ENCODE measurements at places on chromosomes 13 and 19. TPM values are rescaled to one million over a fixed set of nuclear protein-coding genes. Genes with fewer than 3 reads are reported as not detected.
A peak's percentile ranks its signal among the peaks of the same experiment; 100 is the strongest.

Gene COMP
- not detected for total RNA-seq

Gene ZSCAN4
- not detected for total RNA-seq

Gene YJU2
- 33.6 TPM for total RNA-seq

Gene LIM2
- total RNA-seq: not detected

Gene GPATCH1
- total RNA-seq: 12.2 TPM

Gene CYP2A7
- total RNA-seq: not detected

Gene TCF3
- total RNA-seq: 304 TPM

Gene USP12
- total RNA-seq: 24.8 TPM

Gene NLRP11
- total RNA-seq: not detected

Gene ZSCAN5B
- total RNA-seq: 0.13 TPM

Gene SPIB
- 33.3 TPM for total RNA-seq

Gene TSSK6
- total RNA-seq: 2.6 TPM

Gene ZNF791
- 22.8 TPM for total RNA-seq

Gene SHISA2
- 8.1 TPM for total RNA-seq

Gene TBXA2R
- total RNA-seq: 0.64 TPM

Gene TEX26
- total RNA-seq: not detected

Gene A1BG
- total RNA-seq: 22.2 TPM

Gene PCDH8
- total RNA-seq: 3.2 TPM

GRCh38 chr19:45160870-45161737 is at the start of gene NKPD1:
TSS of gene NKPD1 (minus strand) at chr19:45160982. CDS start at chr19:45160150, 832 bp downstream.
- no peak within 1 kb of the TSS for H3K4me3 ChIP-seq
- H3K4me1 ChIP-seq: no peaks in the 10 kb centered on the region
- H3K27me3 ChIP-seq: no peaks in the 10 kb centered on the region
- H3K27ac ChIP-seq: no peak within 1 kb of the TSS

DNA sequence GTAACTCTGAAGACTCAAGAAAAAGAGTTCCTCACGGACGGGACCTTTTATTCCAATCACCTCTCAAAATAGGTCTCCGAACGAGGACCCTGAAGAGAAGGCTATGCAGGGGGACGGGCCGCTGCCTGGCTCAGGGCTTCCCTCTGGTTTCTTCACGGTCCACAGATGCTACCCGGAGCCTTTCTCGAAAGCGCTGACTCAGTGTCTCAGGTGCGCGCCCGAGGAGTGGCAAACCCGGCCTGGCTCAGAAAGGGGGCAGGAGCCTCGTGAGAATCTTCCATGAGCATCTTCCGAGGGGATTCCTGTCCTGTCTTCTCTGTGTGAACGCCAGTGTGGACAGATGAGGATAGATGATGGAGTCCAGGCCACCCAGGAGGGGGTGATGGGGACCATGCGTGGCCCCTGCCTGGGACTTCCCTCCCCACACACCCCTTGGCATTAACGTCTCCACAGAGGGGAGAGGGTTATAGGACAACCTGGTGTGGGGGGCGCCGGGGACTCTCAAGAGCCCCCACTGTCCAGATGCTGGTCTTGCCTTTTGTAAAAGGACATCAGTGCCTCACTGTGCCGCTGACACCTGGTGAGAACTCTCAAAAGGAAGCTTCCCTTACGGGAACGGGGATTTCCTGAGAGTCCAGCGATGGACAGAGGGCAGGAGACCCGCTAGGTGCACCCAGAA is 16.5 kb downstream of the LSM4 start:
- no peak overlapping the region for H3K4me3 ChIP-seq
- no peak for DNase-seq
- no peaks in the 10 kb centered on the region for H3K27me3 ChIP-seq
- peaks cover 43% of the 10 kb centered on the region for H3K36me3 ChIP-seq
- H3K4me1 ChIP-seq: peaks cover 3% of the 10 kb centered on the region

DNA sequence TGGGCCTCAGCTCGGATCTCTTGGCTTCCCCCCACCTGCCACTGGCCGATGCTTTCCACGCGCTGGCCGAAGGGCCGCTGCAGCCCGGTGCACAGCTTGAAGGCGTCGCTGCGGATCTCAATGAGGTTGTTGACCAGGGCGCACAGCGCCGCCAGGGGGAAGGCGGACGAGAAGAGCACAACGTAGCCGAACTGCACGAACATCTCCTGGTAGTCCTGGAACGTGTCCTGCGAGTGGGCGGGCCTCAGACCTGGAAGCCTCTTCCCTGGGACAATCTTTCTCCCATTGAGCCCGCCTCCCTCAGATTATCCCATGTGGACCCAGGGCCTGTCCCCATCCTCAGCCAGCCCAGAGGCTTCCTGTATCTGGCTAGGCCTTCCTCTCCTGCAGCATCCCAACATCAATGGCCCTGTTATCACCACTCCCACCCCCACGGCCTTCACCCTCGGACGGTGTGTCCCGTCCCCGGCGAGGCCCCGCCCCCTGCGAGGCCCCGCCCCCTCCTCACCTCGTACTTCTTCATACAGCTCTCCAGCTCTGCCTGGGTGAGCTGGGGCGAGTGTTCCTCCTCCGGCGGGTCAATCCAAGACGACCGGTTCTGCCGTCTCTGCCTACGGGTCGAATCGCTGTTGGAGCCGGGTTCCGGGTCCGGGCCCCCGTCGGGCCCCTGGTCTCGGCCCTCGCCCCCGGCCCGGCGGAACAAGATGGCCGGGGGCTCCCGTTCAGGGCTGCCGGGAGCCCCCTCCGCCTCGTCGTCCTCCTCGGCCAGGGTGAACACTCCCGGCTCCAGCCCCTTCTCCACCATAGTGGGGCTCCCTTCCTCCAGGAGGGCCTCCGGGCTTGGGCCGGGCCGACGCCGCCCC is 6.8 kb downstream of the ANO8 start:
- no peaks in the 10 kb centered on the region for H3K4me1 ChIP-seq
- H3K36me3 ChIP-seq: peaks cover 34% of the 10 kb centered on the region
- no peak overlapping the region for H3K27ac ChIP-seq
- peak; percentile 96 for DNase-seq
- H3K27me3 ChIP-seq: no peaks in the 10 kb centered on the region

GRCh38 chr13:75881109-75881775 is 245.1 kb downstream of the LMO7 start:
- H3K27me3 ChIP-seq: no peaks in the 10 kb centered on the region
- H3K27ac ChIP-seq: no peak overlapping the region
- DNase-seq: no peak
- H3K36me3 ChIP-seq: no peaks in the 10 kb centered on the region
- H3K4me1 ChIP-seq: peaks cover 4% of the 10 kb centered on the region

- no peak overlapping the region for H3K4me3 ChIP-seq
- H3K27ac ChIP-seq: no peak overlapping the region
- no peaks in the 10 kb centered on the region for H3K4me1 ChIP-seq
- peak; percentile 76 for DNase-seq
- no peaks in the 10 kb centered on the region for H3K27me3 ChIP-seq
Observed at GRCh38 chr19:2648528-2648937, 54.0 kb downstream of the GNG7 start.

DNA sequence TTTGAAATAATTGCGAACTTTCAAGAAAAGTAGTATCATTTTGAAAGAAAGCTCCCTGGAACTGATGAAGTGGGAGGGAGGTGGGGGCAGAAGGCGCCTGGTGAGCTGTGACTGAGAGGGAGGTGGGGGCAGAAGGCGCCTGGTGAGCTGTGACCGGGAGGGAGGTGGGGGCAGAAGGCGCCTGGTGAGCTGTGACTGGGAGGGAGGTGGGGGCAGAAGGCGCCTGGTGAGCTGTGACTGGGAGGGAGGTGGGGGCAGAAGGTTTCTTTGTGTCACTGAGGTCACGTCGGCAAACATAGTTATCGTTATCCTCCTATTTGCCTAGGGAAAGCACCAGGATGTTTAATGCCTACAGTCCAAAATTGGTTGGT is 24.2 kb downstream of the C2CD4C start:
- no peak for DNase-seq
- H3K36me3 ChIP-seq: peaks cover 2% of the 10 kb centered on the region
- no peak overlapping the region for H3K4me3 ChIP-seq
- H3K4me1 ChIP-seq: no peaks in the 10 kb centered on the region
- no peaks in the 10 kb centered on the region for H3K27me3 ChIP-seq

GRCh38 chr13:86313421-86313820 is 514.2 kb upstream of the SLITRK6 start:
- H3K27ac ChIP-seq: no peak overlapping the region
- H3K4me3 ChIP-seq: no peak overlapping the region
- DNase-seq: no peak
- no peaks in the 10 kb centered on the region for H3K4me1 ChIP-seq

DNA sequence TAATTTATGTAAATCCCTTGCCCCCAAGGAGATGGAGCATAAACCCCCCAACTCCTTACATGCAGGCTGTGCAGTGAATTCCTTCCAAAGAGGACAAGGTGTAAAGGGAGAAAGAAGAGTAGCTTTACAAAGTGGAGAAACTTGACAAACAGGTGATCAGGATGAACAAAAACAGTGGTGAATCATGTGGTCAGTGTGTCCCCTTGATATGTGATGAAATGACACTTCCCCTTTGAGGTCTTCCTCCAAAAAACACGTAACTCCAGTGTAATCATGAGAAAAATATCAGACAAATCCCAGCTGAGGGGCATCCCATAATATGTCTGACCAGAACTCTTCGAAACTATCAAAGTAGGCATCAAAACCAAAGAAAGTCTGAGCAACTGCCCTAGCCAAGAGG is 29.5 kb upstream of the AKT2 start:
- H3K4me3 ChIP-seq: no peak overlapping the region
- no peaks in the 10 kb centered on the region for H3K27me3 ChIP-seq
- no peaks in the 10 kb centered on the region for H3K4me1 ChIP-seq
- H3K27ac ChIP-seq: no peak overlapping the region
- no peak for DNase-seq
- peaks cover 11% of the 10 kb centered on the region for H3K36me3 ChIP-seq

DNA sequence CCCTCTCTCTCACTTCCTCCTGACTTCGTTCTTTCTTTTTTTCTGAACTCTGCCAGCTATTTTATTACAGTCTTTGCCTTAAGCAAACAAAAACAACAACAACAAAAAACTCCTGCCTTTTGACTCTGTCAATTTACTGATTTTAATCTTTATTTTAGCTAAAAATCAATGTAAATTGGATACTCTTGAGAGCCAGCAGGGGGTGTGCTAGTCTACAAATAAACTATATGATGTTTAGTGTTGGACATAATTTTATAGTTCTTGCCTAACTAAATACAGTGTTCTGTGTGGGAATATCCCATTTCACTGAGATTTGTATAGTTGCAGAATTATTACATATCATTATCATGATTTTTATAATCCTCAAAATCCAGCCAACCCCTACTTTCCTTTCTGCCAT is 1199.9 kb upstream of the SPRY2 start:
- no peaks in the 10 kb centered on the region for H3K27me3 ChIP-seq
- H3K36me3 ChIP-seq: peaks cover 6% of the 10 kb centered on the region
- no peak overlapping the region for H3K4me3 ChIP-seq
- peaks cover 3% of the 10 kb centered on the region for H3K4me1 ChIP-seq
- H3K27ac ChIP-seq: no peak overlapping the region
- DNase-seq: no peak

GRCh38 chr19:18292462-18292809 is 11.0 kb upstream of the JUND start:
- H3K36me3 ChIP-seq: no peaks in the 10 kb centered on the region
- peak overlapping the region; percentile 81 for H3K4me3 ChIP-seq
- peaks cover 5% of the 10 kb centered on the region for H3K4me1 ChIP-seq
- H3K27me3 ChIP-seq: no peaks in the 10 kb centered on the region
- peak; percentile 71 for DNase-seq

- no peak overlapping the region for H3K27ac ChIP-seq
- DNase-seq: peak; percentile 31
- no peaks in the 10 kb centered on the region for H3K27me3 ChIP-seq
- peaks cover 2% of the 10 kb centered on the region for H3K4me1 ChIP-seq
- H3K36me3 ChIP-seq: no peaks in the 10 kb centered on the region
- H3K4me3 ChIP-seq: no peak overlapping the region
Observed at GRCh38 chr13:79307866-79308298, 98.2 kb downstream of the RBM26 start.

- no peaks in the 10 kb centered on the region for H3K27me3 ChIP-seq
- no peaks in the 10 kb centered on the region for H3K4me1 ChIP-seq
- DNase-seq: no peak
Observed at GRCh38 chr13:111957913-111958450, 109.0 kb upstream of the SOX1 start.

- H3K4me3 ChIP-seq: no peak overlapping the region
- no peaks in the 10 kb centered on the region for H3K36me3 ChIP-seq
- DNase-seq: no peak
- no peaks in the 10 kb centered on the region for H3K27me3 ChIP-seq
- peaks cover 4% of the 10 kb centered on the region for H3K4me1 ChIP-seq
Observed at GRCh38 chr13:98765996-98766519, 13.6 kb upstream of the SLC15A1 start.

DNA sequence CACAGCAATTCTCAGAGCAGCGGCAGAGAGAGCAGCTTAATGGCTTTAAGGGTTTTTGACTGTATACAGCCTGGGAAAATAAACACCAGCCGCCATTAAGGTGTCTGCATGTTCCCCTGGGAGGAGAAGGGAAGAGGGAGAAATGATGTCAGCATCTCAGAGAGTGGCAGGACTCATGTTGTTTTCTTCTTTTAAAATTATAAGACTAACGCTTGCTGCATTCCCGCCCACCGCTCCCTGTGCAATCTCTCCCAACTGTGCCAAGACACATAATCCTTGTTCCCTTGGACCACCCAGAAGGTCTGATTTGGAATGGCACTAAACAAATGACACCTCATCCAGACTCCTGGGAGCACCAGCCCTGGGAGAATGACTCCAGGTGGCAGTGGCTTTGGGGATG is 27.7 kb upstream of the FAM216B start:
- no peaks in the 10 kb centered on the region for H3K36me3 ChIP-seq
- H3K4me3 ChIP-seq: no peak overlapping the region
- no peaks in the 10 kb centered on the region for H3K27me3 ChIP-seq
- no peak for DNase-seq
- H3K27ac ChIP-seq: no peak overlapping the region

DNA sequence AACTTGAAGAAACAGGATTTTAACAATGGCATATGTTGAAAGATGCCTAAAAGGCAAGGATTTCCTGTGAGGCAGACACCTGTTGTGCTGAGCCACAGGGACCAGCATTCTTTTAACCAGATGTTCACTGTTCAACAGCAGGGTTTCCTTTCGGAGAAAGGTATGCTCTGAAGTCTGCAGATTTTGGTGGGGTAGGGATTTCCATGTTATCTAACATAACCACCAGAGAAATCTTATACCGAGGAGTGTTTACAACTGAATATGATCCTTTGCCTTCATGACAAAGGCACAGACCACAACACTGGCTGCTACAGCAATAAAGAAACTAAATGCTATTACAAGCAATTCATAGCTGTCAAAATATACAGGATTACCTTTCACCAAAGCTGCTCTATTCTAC is 48.1 kb downstream of the MPHOSPH8 start:
- no peak for DNase-seq
- H3K27me3 ChIP-seq: no peaks in the 10 kb centered on the region
- peaks cover 12% of the 10 kb centered on the region for H3K36me3 ChIP-seq
- H3K27ac ChIP-seq: no peak overlapping the region
